BJ (cell line): ENCODE measurements at places on chromosomes 4 and X.

DNA sequence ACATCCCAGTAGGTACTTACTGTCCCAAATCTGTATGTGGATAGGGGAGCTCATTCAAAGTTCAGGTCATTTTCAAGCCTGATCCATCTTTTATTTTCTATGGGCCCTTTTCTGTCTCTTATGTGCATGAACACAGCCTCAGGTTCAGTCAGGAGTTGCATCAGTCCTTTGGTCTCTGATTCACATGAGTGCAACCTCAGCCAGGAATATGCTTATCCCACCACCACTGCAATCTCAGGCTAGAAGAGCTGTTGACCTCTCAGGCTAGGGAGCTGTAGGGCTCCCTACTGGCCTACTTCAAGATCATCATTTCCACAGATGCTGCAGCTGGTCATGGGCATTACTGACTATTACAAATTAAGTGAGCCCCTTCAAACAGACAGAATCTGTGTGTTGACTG, 27.2 kb downstream of the AASDH start:
- no peak for DNase-seq

DNA sequence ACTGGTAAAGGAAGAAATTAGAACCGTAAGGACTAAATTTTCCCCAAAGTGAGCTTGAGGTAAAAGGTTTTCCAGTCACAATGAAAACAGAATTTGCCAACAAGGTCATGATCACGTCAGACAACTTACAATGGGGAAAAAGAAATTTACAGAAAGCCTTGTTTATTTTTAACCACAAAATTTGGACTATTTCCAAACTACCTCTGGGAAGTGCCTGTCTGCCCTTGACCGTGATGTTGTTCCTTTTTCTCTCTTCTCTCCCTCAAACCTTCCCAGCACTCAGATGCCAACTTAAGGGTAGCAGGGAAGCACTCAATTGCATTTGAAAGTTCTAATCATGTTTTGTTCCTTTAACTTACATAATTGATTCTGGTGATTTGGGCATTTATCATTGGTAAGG, 32.5 kb downstream of the MEPE start:
- no peak for DNase-seq

GRCh38 chr4:147547314-147548056, 66.6 kb downstream of the EDNRA start:
- DNase-seq = peak; percentile 35

DNA sequence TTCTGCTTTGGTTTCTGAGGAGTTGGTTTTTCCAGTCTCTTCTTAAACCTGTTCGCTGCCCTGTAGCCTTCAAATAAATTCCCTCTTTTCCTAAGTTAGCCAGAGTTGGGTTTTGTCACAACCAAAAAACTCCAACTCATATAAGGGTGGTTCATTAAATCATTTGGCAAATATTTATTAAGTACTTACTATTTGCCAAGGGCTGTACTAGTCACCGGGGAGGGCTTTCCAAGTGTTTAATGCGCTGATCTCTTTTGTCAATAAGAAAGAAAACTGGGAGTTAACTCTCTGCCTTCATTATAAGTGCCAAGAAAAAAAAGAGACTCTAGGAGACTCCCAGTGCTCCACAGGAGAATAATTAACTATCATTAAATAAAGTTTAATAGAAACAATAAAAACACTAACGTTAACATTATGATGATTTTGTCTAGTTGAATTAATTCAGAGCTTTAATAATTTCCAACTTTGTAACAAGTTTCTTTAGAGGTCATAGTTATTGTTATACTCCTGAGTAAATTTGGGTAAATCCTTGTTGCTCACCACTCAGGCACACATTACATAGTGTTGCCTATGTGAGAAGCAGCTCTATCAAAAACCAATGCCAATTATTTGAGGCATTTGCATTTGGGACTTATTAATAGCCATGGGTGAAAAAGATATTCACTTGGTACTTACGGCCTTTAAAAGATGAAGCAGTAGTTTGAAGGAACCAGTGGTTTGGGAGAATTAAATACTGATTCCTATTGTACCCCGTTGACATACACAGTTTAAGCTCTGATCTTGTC, 122.5 kb upstream of the TEX13D start:
- DNase-seq = no peak

GRCh38 chr4:121307445-121308327, 73.1 kb downstream of the QRFPR start:
- DNase-seq = peak; percentile 8
